Gastroesophageal sphincter (tissue), 4 donors: ENCODE measurements at places on chromosomes 5 and 9. TPM values are rescaled to one million over a fixed set of nuclear protein-coding genes. Genes with fewer than 3 reads are reported as not detected.

Gene CTXN3
- not detected for total RNA-seq

Gene MCIDAS
- not detected for total RNA-seq

Gene AFF4
- total RNA-seq = 71.6 TPM

DNA sequence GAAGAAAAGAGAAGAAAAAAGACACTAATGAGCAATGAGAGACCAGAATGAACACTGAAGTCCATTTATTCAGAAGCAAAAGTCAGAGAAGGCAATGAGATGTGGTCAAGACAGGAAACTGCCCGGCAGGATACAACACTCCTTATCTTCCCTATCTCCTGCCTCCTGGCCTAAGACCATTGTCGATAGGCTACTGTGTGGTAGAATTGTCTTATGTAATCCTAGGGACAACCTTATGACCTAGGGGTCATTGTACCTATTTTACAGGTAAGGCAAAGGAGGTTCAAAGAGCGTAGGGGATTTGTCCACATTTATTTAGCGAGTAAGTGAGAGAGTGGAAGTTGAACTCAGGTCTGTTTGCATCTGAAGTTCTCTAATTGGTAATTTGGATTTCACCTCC, 63.0 kb upstream of the PTPN3 start:
- no peak for ATAC-seq

- ATAC-seq = no peak
Observed at GRCh38 chr9:120358877-120359276, 221.1 kb downstream of the CDK5RAP2 start.

- peak; percentile 80 for ATAC-seq
Observed at GRCh38 chr5:86909418-86910295, 291.9 kb downstream of the COX7C start.

DNA sequence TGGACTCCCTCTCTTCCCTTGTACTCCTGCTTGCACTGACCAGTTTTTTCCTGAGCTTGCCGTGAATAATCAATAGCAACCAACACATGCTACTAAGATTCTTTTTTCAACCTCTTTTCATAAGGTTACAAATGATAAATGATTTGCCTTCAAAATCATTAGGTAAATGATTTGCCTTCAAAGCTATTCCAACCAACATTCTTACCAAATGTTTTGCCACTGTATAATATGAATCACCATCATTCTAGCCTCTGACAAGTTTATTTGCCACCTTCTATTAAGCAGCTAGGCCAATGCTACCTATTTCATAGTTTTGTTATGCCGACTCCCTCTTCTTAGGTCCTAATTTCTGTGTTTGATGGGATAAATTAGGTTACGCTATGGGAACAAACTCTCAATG, 385.1 kb downstream of the DTWD2 start:
- no peak for ATAC-seq

DNA sequence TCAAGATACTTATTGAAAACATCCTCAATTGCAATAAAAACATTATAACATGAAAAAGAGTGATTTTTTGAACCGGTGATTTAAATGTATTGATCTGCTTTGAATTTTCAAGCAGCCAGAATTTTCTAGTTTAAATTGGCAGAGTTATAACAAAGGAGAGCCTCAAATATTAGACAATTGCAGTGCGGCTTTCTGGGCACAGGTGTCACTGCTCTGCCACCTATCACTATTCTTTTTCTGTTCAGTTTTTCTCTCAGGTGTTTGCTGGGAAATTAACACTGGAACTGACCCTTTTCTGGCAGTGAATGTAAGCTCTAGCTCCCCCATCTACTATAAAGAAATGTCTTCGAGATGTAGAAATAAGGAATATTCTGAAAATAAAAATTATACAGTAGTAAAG, 23.0 kb downstream of the ZBED3 start:
- no peak for ATAC-seq

DNA sequence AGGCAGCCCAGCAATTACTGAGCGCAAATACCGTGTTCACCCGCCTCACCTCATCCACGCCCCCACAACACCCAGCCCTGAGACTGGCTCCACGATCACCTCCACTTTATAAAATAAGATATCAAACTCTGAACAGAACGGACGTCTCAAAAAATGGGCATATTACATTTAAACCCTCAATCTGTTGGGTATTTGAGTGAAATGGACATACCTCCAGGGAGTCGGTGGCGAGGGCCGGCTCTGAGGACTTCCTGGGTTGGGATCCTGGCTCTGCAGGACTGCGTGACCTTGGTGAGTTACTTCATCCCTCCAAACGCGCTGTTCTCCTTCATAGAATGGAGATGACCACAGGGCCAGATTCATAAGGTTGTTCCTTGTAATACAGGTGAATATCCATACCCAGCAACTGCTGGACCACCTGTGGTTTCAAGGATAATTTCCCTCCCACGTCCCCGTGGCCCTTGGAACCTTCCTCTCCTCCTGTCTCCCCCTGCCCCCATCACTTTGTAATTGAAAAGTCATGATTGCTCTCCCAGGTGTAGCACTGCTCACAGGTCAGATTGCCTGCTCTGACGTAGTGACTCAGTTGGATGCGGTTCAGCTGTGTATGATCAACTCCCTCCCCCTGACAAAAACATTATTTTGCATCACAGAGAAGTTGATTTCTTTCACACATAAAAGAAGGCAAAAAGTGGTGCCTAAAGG, 135.6 kb downstream of the KCNIP1 start:
- no peak for ATAC-seq

DNA sequence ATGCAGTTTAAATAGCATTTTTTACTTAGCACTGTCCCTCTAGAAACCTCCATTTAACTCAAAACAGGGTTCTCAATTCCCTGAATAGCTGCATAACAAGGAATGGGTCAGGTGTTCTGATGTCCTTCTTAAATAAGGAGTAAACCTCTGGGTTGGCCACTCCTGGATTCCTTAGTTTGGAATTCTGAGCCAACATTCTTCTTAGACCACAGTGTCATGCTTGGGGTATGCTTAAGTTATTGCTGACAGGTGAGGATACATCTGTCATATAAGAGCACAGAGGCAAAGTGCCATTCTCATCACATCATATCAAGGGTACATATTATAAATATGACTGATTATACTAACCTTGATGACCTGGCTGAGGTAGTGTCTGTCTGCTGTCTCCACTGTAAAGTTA, 179.9 kb upstream of the SEMA6A start:
- no peak for ATAC-seq

GRCh38 chr5:154934881-154935280, 3.1 kb downstream of the GEMIN5 start:
- ATAC-seq = no peak

- peak; percentile 57 for ATAC-seq
Observed at GRCh38 chr9:20570756-20571155, 51.5 kb downstream of the MLLT3 start.

DNA sequence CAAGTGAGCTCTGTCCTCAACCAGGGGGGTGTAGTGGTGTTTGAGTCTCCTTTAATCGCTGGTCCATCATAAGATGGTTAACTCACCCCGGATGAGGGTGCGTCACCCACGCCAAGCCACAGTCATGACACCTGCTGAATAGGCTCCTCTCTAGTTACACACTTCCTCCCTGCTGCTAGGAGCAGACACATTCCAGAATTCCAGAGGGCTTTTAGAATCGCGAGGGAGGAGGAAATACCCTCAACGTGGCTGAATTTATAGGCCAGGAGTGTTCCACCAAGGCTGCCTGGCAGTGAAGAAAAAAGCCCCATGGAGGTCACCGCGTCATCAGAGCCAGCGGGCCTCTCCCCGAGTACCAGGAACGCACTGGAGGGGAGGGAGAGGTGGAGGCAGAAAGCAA, 5.1 kb downstream of the GLRX start:
- no peak for ATAC-seq

DNA sequence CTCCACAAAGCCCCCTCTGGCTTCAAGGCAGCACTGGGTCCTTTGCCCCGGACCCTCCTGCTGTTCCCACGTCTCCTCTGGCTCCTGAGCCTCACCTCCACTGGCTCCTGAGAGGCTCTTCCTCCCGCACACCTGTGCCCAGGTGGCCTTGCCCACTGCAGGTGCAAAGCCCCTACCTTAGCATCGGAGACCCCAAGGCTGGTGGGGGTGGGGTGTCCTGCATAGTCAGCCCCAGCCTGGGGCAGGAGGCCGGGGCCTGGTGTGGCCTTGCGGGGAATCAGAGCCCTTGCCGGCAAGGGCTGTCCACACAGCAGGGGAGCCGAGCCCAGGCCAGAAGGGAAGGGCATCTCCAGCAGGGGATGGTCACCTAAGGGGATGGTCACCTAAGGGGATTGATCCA, 41.3 kb upstream of the CEP72 start:
- ATAC-seq = no peak
